ENCODE measurements at places on chromosomes 12 and 14.

GRCh38 chr12:51082561-51083125, 753 bp downstream of the CSRNP2 start:
- no peak for DNase-seq

DNA sequence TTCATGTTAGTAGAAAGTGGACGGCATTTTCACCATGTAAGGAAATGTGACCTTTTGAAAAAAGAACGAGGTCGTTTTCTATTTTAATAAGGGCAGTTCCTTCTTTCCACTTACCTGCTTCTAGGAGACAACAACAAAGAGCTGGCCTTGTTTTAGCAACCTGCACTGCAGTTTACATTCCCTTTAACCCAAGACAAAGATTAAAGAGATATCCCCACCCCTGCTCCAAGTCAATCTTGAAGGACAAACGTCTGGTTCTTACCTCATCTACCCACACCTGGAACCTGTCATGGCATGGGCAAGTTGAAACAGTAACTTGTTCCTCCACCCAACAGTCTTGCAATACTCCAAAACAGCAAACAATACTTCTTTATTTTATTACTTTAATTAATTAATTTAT, 32.7 kb downstream of the ZCCHC8 start:
- DNase-seq: no peak

DNA sequence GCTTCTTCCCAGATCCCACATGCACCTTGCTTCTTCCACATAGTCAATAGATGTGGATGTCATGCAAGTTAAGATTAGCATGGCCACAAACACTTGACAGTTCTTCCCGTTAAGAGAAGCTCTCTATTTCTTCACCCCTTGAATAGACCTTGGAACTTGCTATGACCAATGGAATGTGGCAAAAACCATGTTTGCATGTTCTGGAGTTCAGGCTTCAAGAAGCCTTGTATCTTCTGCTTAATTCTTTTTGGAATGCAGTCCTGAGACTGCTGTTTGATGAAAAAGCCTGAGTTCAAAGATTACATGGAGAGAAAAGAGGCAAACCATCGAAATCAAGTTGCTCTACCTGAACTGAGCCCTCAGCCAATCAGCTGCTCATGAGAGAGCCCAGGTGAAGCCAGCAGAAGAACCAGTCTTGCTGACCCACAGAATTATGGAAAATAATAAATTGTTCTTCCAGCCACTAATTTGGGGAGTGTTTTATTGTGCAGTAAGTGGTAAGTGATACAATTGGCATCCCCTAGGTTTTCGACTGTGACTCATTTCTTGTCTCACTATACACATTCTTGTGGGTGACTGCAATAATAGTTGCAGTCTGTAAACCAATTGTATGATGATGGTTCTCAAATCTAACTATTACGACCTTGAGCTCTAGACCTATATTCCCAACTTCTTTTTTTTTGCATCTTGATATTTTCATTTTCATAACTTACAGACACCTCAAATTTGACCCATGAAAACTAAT, 12.6 kb downstream of the RASSF9 start:
- DNase-seq: no peak

GRCh38 chr14:93943052-93943451, 15.9 kb downstream of the FAM181A start:
- no peak for DNase-seq

GRCh38 chr12:24404086-24404815, 454.8 kb upstream of the SOX5 start:
- DNase-seq: no peak

DNA sequence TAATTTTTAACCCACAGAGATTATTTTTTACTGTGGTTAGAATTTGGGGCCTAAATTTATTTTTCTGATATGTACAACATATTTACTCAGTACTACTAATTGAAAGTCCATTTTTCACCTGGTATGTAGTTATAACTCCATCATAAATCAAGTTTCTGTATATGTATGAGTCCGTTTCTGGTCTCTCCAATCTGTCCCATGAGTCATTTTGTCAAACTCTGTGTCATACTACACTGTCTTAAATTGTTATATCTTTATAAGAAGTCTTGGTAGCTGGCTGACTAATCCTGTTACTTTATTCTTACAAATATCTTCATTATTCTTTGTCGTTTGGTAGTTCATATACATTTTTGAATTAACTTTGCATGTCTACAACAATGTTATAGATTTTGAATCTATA, 344.0 kb downstream of the PDZRN4 start:
- DNase-seq: no peak

DNA sequence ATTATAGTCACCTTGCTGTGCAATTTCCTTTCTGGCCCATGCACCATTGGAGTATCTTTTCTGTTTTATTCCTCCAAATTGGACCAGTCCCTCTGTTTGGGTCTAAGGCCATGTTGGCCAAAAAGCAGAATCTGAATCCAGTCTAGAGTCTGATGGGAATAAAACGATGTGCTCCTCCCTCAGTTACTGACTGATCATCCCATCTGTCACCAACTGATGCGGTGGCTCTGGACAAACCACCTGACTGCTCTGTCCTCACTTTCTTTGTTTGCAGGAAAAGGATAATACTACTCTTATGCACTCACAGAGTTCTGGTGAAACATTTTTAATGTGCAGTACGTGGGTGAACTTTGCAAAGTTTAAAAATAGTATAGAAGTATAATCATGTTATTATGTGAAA, 120.2 kb upstream of the HIF1A start:
- DNase-seq: no peak

- no peak for DNase-seq
Measured at GRCh38 chr12:4445156-4446101, at the start of gene FGF6. FGF6 (minus strand) TSS chr12:4445815; CDS start chr12:4445570, 245 bp downstream.

GRCh38 chr12:2753536-2753935, 41.2 kb upstream of the FKBP4 start:
- DNase-seq: no peak

- DNase-seq: no peak
Measured at GRCh38 chr12:89281539-89281867, 70.8 kb downstream of the DUSP6 start.

DNA sequence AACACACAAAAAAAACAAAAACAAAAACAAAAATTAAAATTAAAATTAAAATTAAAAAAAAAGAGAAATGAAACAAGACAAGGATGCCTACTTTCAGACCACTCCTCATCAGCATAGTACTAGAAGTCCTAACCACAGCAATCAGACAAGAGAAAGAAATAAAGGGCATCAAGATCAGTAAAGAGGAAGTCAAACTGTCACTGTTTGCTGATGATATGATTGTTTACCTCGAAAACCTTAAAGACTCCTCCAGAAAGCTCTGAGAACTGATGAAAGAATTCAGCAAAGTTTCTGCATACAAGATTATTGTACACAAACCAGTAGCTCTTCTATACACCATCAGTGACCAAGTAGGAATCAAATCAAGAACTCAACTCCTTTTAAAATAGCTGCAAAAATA, 29.2 kb downstream of the ALG10 start:
- no peak for DNase-seq

DNA sequence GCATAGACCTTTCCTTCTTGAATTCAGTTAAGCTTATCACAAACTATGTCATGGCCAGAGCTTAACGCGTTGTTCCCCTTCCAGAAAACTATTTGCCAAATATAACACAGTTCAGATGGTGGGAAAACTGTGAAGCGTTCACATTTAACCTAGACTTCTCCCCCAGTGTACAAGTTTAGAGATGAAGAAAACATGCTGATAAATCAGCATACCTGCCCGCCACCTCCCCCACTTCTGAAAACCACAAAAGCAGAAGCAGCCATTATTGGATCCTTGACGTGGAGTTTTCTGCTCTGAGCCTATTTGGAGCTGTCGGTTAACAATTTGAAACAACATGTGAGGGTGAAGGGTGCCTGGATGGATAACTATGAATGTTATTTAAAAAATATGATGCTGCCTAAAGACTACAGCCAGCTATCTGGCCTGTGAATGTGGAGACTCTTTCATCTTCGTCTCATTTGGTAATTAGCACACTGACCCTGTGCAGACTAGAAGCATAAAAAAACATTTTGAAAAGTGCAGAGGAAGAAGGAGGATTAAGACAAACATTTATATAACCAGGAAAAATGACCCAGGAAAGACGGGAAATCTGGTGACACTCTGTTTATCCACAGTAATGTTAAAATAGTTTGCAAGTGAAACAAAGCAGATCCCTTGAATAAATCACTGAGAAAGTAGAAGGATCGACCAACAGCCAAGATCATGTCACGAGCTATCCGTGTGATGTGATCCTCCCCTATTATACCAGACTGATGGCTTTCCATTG, 408.2 kb downstream of the AEBP2 start:
- DNase-seq: no peak

- DNase-seq: no peak
Measured at GRCh38 chr12:43079476-43079875, 472.5 kb downstream of the ADAMTS20 start.

DNA sequence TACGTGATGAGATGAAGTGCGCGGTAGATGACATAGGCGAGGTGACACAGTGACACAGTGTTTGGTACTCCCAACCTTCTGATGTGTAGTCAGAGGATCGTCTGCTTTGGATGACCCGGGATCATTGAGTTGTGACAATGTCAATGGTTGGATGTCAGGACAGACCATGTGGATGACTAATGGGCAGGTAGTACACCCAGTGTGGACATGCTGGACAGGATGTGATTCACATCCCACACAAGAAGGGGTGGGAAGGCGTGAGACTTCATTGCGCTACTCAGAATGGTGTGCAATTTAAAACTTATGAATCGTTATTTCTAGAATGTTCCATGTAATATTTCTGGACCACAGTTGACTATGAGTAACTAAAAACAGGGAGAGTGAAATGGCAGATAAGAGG, 23.8 kb downstream of the MAP3K9 start:
- no peak for DNase-seq

GRCh38 chr12:86723326-86723725, 467.1 kb upstream of the MGAT4C start:
- no peak for DNase-seq

DNA sequence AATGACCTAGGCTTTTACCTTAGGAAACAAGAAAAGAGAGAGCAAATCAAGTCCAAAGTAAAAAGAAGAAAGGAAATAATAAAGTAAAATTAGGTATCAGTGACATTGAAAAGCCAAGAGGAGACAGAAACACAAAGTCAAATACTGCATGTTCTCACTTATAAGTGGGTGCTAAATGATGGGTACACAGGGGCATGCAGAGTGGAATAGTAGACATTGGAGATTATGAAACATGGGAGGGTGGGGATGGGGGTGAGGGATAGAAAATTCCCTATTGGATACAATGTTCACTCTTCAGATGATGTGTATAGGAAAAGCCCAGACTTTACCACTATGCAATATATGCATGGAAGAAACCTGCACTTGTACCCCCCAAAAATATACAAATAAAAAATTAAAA, 35.1 kb upstream of the CLMN start:
- no peak for DNase-seq

- no peak for DNase-seq
Measured at GRCh38 chr12:104042580-104042979, 7.4 kb downstream of the GLT8D2 start.

DNA sequence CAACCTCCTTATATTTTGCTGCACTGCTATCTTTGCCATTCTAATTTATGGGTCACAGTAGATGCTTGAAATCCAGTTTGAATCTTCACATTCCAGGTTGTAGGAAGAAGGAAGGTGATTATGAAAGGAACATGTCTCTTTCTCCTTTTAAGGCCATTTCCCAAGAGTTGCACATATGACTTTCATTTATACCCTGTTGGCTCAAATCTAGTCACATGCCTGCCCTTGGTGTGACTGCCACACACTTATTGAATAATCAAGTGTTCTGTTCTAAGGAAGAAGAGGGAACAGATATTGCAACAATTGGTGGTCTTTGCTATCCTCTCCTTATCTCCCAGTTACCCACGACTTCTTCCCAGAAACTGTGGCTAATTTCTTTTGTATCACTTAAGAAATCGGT, 404.3 kb downstream of the TMEM117 start:
- DNase-seq: no peak

DNA sequence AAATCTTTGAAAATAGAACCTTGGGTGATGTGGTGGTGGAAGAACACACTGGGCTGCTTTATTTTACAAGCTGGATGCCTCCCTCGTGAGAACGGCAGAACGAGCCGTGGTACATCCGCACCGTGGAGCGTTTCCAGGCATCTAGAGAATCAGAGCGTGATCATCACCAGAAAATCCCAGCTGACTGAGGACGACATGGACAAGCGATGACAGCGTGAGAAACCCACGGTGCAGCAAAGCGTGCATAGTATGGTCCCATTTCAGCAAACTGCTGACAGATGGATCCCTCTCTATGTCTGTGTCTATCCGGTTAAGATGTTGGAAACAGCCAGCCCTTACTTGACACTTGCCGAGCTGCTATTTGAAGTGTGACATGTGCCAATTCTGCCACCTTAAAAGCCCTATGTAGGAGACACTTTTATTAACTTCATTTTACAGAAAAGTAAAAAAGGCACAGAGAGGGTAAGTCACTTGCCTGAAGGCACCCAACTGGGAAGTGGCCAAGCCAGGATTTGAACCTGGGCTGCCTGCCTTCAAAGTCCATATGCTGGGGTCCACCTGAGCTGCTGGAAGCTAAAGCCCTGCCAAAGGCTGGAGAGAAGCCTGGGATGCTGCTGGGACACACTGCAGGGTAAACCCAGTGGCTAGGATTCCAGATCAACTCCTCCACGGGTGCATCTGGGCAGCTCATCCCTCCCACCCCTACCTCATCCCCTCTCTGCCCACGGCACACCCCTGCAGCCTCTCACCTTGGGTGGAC, 14.9 kb downstream of the SCARB1 start:
- DNase-seq: no peak

GRCh38 chr14:101721951-101722661, 39.4 kb upstream of the PPP2R5C start:
- peak; percentile 8 for DNase-seq

DNA sequence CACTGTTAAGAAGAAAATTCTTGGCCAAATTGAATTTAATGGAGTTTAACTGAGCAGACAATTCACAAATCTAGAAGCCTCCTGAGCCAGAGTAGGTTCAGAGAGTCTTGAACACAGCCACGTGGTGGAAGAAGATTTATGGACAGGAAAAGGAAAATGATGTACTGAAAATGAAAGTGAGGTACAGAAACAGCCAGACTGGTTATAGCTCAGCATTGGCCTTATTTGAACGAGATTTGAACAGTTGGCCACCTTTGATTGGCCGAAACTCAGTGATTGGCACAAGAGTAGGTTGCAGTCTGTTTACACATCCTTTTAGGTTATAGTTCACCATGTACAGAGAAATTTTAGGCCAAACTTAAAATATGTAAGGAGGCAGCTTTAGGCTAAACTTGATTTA, 9.9 kb downstream of the OAS2 start:
- no peak for DNase-seq

- no peak for DNase-seq
Measured at GRCh38 chr14:104084251-104085002, 1.1 kb upstream of the ASPG start.

GRCh38 chr14:99955826-99956455, 109.3 kb upstream of the EVL start:
- DNase-seq: no peak

- DNase-seq: peak; percentile 75
Measured at GRCh38 chr14:57066887-57067513, 201.7 kb downstream of the EXOC5 start.

- peak; percentile 86 for DNase-seq
Measured at GRCh38 chr12:50039151-50039835, 14.0 kb upstream of the RACGAP1 start.

- DNase-seq: peak; percentile 58
Measured at GRCh38 chr12:111368291-111368787, 556 bp downstream of the PHETA1 start.

Data from D341Med (cell line).